ENCODE measurements at places on chromosomes 3 and 15.

GRCh38 chr3:127671523-127672428 lies 976 bp upstream of the ABTB1 start:
- peak; percentile 21 for DNase-seq

GRCh38 chr3:197378985-197379718 lies 80.7 kb upstream of the DLG1 start:
- DNase-seq = no peak

DNA sequence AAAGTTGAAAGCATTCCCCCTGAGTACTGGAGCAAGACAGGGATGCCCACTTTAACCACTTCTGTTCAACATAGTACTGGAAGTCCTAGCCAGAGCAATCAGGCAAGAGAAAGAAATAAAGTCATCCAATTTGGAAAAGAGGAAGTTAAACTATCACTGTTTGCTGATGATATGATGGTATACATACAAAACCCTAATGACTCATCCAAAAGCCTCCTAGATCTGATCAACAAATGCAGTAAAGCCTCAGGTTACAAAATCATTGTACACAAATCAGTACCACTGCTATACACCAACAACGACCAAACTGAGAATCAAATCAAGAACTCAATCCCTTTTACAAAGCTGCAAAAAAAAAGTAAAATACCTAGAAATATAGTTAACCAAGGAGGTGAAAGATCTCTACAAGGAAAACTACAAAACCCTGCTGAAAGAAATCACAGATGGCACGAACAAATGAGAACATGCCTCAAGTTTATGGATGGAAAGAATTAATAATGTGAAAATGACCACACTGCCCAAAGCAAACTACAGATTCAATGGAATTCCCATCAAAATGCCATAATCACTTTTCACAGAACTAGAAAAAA lies 40.3 kb downstream of the RPL39L start:
- DNase-seq = no peak

DNA sequence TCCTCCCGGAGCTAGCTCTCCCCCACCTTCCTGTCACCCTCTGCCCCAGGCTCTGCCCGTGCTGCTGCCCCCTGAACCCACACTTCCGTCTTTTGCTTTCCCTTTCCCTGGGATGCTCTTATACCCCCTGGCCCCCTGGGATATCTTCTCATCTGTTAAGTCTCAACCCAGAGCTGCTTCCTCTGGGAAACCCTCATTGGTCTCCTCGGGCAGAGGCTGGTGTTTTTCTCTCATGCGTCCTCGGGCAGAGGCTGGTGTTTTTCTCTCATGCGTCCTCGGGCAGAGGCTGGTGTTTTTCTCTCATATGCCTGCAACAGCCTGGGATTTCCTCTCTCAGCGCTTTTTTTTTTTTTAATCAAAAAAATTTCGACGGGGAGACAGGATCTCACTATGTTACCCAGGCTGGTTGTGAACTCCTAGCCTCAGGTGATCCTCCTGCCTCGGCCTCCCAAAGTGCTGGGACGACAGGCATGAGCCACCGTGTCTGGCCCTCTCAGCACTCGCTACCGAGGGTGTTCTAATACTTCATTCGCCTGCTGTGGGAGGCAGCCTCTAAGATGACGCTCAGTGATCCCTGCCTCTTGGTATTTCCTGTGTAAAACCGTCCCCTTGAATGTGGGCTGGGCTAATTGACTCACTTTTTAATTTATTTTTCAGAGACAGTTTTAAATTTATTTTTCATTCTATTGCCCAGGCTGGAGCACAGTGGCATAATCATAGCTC lies 62.7 kb upstream of the TFRC start:
- DNase-seq = no peak

- no peak for DNase-seq
Observed at GRCh38 chr3:43759938-43760337, 69.2 kb downstream of the ABHD5 start.

- DNase-seq = no peak
Observed at GRCh38 chr15:78933823-78934654, 10.8 kb downstream of the CTSH start.

DNA sequence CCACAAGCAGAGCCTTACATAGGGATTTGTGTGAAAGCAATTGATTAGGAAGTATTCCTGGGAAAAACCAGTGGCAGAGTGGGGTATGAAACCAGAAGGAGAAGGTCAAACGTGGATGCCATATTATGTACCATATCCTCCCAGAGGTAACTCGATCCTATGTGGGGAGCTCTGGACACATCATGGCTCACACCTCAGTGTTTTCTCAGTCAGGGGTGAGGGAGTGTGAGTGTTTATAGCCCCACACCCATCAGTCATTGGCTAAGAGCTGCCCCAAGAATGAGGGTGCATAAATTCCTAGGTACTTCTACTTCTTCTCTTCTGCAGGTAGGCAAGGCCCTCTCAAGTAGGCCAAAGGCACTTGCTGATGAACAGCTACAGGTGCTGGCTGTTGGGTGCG lies 28.2 kb upstream of the PDZRN3 start:
- no peak for DNase-seq

DNA sequence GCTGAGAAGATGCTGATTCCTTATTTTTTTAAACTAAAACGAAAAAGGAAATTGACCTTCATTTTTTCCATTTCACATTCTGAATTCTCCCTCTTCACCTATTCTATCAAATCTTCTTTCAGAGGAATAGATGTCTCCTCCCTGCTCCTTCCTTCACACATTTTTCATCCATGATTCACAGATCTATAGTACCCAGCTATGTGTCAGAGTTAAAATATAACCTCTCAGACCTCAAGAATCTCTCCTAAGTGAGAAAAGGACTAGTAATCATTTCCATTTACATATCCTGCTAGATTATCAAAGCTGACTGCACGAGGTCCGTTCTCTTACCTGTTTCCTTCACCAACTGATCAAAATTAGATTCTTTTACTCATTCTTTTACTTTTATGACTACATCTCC lies 1297.6 kb upstream of the ALCAM start:
- DNase-seq = no peak

DNA sequence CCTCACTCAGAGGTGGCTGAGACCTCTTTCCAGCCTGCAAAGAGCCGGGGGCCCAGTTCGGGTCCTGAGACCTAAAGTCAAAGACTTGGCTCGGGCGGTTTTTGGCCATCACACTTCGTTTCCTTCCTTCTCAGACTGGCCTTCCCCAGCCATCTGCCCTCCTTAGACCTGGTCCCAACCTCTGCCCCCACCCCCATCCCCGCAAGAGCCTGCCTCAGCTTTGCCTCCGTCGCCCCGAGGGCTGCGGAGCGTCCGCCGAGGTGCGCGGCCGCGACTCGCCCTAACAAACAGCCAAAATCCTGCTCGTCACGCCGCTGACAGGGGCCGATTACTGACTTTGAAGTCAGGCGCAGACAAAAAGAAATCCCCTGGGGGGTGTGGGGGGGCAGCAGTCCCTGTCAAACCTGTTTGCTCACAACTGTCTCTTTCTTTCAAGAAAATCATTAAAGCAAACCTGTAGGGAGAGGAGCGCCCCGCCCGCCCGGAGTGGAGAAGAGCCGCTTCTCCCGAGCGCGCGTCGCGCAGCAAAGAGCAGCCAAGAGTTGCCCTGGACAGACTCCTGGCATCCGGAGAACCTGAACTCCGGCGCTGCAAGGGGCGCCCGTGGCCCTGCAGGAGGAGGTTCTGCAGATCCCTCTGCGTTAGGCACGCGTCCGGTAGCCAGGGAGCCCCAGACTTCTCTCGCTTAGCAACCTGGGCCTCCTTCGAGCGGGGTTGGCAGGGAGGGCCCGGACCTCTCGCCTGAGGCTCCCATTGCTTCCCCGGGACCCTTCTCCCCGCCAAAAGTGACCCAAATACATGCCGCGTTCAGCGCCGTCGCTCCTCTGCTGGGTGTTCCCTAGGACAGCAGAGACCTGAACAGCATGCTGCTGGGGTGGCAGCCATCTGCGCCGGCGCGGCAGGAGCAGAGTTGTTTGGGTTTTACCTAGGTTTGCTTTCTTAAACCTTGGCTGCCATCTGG lies 4.5 kb downstream of the SOX14 start:
- DNase-seq = no peak

DNA sequence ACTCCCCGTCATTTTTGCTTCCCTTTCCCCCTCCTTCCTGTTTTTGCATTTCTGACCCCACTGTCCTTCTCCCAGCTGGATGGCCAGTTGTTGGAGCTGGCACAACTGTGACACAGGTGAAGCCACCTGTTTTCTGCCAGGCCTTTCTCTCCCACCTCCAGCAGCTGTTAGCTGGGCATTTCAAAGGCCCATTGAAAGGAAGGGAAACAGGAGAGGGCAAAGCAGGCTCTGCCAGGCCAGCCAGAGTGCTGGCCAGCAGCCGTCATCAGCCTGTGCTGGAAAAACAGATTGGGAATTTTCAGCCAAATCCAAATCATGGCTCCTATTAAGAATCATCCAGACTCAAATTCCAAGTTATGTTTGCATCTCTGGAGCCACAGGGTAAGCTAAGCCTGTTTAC lies 155.2 kb upstream of the C2CD4B start:
- DNase-seq = no peak

- no peak for DNase-seq
Observed at GRCh38 chr3:195249858-195250464, 21.0 kb downstream of the XXYLT1 start.

GRCh38 chr3:126571078-126571477 lies 12.3 kb upstream of the C3orf22 start:
- DNase-seq = no peak

DNA sequence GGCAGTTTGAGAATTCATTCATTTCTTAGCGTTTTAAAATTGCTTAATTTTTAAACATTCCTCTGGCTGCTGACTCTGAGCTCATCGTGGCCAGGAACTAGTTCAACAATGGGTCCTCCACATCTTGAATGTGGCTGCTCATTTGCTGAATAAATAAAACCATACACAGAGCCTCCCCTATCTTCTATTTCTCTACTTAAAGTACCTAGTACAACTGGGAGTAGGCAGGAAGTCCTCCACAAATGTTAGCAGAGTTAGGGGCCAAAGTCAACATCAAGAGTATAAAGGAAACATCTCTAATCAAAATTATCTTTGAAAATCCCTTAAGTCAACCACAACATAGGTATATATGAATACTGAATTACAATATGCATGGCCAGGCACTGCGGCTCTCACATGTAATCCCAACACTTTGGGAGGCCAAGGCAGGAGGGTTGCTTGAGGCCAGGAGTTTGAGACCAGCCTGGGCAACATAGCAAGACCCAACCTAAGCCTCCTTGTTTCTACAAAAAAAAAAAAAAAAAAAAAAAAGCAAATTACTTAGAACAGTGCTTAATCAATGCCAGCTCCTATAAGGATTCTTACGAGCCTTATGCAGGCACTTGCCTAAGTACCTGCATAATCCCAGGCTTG lies 57.5 kb upstream of the LMOD3 start:
- DNase-seq = no peak

DNA sequence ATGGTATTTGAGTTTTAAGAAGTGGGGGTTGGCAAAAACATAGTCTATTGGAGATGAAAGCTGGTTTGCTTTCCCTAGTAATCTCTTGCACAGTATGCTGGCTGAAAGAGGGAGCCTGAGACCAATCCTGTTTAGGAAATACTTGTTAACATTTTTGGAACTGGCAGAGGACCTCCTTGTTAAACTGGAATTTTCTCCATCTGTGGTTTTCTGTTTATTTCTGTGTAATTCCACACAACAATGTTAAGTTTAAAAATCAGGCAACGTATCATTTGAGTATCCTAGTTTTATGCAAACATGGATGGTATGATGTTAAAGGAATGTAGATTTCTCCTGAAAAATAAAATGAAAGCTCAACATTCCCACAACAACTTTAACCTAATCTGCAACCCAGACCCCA lies 536.0 kb upstream of the TBL1XR1 start:
- no peak for DNase-seq

DNA sequence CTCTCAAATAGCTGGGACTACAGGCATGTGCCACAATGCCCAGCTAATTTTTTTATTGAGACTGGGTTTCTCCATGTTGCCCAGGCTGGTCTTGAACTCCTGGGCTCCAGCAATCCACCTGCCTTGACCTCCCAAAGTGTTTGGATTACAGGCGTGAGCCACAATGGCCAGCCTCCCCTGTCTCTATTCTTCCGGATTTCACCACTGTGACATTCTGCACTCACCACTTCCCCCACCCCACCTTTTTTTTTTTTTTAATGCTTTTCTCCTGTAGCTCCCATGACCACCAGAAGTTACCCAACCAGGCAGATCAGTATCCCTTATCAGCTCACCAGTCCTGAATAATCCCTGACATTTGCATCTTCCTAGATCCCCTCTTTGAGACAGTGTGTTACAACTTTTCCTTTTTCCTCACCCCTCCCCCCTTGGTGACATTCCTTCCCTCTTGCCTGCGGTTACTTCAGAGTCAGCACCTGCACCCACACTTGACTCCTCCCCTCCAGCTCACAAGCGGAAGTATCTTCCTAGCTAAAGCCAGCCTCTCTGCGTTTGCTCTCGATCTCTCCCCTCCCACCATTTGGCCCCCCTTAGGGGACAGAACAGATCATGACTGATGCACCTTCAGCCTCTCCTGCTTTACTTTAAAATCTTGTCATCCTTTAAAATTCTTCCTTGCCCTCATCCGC lies 13.5 kb upstream of the ZNF592 start:
- DNase-seq = no peak

DNA sequence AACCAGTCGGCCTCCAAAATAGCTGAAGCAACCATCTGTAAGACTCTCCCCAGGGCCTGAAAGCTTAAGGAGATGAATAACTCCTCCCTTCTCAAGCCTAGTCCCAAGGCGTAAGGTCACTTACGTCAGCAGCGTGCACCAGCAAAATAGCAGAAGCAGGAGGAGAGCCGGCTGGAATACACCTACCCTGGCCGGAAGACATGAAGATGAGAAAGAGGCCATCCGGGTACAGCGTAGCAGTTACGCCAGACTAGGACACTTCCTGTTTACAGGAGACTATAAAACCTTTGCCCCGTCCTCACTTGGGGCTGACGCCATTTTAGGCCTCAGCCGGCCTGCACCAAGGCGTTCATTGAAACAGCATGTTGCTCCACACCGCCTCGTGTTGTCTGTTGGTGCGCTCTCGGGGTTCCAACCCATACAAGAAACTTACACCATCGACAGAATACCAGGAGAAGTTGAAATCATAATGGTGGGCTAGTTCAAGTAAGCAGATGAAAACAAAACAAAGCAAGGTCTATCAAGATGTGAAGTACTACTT lies 2.5 kb downstream of the CFAP92 start:
- no peak for DNase-seq

DNA sequence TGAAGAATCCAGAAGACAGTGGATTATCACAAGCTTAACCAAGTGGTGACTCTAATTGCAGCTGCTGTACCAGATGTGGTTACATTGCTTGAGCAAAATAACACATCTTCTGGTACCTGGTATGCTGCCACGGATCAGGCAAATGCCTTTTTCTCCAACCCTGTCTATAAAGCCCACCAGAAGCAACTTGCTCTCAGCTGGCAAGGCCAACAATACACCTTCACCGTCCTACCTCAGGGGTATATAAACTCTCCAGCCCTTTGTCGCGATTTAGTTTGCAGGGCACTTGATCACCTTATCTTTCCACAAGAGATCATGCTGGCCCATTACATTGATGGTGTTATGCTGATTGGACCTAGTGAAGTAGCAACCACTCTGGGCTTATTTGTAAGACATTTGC lies 52.6 kb downstream of the PAQR5 start:
- no peak for DNase-seq

GRCh38 chr3:27570421-27571106 lies 86.4 kb upstream of the SLC4A7 start:
- DNase-seq = no peak

Data from omental fat pad (tissue), 4 donors.